ENCODE measurements at places on chromosomes 3 and 15. TPM values are rescaled to one million over a fixed set of nuclear protein-coding genes. Genes with fewer than 3 reads are reported as not detected.

GRCh38 chr15:64092075-64092820 lies 1.4 kb downstream of the CIAO2A start:
- no peak for DNase-seq

DNA sequence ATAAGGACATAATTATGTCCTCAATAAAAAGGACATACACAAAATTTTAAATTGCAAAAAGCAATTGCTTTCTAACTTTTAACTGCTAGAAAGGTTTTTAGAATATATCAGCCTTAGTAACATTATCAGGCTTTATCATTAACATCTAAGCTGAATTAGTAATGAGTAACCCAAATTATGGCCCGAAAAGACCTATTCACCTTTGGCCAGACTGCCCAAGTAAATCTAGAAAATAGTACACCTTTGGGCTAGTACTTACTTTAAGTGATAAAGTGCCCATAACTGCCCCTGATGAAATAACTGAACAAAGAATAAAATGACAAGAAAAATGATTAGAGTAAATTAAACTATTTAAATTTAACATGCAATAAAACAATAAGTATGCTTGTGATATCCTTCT lies 117.2 kb downstream of the TBL1XR1 start:
- no peak for DNase-seq

DNA sequence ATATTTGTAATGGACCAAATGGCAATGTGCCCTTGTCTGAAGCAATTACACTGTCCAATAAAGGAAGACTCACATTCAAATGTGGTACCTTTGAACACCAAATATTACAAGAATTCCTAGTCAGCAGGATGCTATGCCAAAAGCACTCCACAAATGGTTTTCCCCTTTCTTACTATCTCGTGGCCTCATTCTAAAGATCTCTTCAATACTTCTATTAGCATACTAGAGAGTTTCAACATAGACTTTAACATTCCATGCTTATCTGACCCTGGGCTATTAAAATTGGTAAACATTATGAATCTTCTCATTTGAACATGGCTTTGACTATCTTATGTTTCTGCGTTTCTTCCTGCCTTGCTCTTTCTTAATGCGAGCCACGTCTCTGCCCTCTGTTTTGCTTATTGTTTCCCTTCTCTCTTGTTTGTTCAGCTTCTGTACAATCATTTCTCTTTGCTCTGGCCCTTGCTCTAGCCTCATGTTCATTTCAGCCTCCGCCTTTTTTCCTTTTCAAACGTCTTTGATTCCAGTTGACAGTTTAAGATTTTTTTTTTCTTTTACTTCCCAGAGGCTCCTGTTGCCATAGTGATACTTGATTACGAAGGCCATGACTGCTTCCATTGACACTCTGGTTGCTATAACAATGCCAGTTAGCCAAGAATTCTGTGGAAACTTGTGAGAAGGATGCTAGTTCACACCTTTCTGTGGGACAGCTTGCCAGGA lies 49.5 kb upstream of the SLC9A9 start:
- DNase-seq: no peak

GOLGA6D gene
- polyA plus RNA-seq: 0.26 TPM

DNA sequence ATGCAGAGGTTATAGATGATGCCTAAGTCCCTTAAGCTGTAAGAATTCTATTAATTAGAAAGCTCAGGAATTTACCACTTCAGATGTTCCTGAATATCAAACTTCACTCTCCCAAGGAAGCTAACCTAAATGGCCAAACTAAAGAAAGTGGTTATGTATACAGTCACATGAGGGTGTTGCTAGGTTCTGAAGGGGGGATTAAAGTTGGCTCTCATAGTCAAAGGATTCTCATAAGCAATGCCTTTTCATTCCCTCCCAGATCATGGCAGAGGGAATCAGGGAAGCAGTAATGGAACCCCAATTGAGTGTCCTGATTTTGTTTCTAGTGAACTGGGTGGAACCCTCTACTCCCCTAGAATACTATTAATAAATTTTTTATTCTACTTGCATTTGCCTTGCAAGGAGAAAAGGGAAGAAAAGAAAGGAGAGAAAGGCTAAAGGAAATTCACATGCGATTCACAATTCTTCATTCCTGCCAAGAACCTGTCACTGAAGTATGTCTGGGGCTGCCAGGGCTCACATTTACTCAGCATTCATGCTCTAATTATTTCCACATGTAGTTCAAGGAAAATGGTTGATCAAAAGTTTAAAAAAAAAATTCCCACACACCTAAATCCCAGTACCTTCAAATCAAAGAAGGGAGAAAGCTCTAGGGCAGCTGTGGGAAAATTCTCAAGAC lies 25.1 kb downstream of the FSTL1 start:
- peak; percentile 82 for DNase-seq

DNA sequence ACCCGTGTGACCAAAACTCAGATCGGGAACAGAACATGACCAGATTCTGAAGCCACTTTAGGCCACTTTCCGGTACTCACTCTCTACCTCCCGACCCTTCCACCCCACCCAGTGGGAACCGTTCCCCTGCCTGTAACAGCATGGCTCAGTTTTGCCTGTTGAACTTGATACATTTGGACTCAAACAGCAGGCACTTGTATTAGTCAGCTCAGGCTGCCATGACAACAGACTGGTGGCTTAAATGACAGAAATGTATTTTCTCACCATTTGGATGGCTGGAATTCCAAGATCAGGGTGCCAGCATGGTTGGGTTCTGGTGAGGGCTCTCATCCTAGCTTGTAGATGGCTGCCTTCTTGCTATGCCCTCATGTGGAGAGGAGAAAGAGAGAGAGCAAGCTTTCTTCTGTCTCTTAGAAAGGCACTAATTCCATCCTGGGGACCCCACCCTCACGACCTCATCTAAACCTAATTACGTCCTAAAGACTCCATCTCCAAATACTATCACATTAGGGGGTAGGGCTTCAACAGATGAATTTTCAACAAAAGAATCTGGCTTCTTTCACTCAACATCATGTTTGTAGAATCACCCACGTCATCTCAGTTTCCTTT lies 9.3 kb upstream of the SSUH2 start:
- no peak for DNase-seq

GRCh38 chr15:88301311-88301710 lies 44.8 kb upstream of the NTRK3 start:
- DNase-seq: no peak

DNA sequence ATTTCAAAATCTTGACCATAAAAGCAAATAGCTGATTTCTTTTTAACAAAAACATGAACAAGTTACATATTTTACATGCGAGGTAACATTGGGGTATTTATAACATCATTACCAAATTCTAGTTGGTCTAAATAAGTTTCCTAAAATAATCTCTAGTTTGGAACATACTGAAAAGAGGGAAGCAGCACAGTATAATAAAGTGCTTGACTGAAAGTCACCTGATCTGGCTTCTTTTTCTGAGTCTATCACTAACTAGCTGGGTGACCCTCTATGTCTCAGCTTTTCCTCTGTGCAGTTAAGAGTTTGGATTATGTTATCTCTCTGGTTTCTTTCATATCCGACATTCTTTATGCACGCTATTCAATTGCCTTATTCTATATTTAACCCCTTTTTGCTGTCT lies 19.8 kb upstream of the CNTN4 start:
- DNase-seq: no peak

DNA sequence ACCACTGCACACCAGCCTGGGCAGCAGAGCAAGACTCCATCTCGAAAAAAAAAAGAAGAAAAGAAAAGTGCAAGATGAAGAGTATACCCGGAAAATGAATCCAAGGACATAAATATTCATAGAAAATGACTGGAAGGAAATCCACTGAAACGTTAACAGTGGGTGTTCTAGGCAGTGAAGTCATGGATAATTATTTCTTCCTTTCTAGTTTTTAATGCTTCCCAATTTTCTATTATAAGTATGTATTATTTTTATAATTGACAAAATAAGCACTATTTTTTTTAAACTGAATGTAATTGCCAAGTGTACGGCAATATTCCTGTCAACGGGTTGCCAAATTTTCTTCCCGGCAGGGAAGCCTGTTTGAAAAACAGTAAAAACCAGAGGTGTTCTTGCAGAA lies 37.4 kb upstream of the MGLL start:
- no peak for DNase-seq

DNA sequence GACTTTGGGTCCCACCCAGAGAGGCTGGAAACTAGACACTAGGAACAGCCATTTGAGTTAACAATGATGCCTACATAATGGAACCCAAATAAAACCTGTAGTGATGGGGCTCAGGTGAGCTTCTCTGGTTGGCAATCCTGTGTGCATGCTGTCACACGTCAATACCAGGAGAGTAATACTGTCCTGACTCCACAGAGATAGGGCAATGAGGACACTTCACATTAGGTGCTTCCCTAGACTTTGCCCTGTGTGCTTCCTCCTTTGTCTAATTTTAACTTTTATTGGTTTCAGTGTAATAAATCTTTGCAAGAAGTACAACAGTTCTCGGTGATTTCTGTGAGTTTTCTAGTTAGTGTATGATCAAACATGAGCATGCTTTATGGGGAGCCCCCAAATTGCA lies 281.8 kb upstream of the ARRDC4 start:
- DNase-seq: no peak

CACNA1D gene
- polyA plus RNA-seq: 3.1 TPM

- DNase-seq: no peak
These were observed 22.9 kb downstream of the MITF start for GRCh38 chr3:69761896-69762767.

- no peak for DNase-seq
These were observed 118.2 kb upstream of the TLE3 start for GRCh38 chr15:70215951-70216350.

GRCh38 chr3:133896002-133896761 lies 500 bp upstream of the RAB6B start:
- no peak for DNase-seq

CRELD1 gene
- polyA plus RNA-seq: 28.7 TPM

DNA sequence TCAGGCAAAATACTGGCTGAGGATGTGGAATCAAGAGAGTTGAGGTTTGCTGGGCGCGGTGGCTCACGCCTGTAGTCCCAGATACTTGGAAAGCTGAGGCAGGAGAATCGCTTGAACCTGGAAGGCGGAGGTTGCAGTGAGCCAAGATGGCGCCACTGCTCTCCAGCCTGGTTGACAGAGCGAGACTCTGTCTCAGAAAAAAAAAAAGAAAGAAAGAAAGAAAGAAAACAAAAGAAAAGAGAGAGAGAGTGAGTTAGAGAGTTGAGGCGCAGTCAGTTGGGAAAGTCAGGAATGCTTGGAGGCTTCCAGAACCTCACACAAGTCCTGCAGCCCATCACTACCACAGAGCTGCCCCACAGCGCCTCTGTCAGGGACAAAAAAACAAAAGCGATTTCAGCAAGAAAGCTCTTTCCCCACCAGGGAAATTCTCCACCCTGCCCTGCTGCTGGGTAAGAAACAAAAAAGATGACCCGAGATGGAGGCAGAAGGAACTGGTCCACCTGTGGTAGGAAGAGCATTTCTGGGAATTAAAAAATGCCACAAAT lies 13.8 kb downstream of the HDC start:
- no peak for DNase-seq

- no peak for DNase-seq
These were observed 115.2 kb upstream of the SLC6A11 start for GRCh38 chr3:10700821-10701220.

DNA sequence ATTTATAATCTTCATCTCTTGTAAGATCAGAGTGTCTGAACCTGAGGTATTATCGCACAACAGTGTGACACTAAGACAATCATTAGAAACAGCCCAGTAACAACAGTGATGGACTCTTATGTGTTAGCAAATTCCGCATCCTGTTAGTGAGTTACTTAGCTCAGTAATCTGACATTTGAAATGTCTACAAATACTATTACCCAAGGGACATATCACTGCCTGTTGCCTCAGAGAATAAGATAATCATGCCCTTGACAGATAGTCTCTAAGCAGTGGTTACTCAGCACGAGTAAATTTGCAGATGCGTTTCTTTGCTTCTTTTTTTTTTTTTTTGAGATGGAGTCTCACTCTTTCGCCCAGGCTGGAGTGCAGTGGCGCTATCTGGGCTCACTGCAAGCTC lies 13.4 kb upstream of the RTP1 start:
- no peak for DNase-seq

CISH gene
- 10.6 TPM for polyA plus RNA-seq

- DNase-seq: peak; percentile 70
These were observed 45.7 kb downstream of the B3GNT5 start for GRCh38 chr3:183298701-183299153.

DNA sequence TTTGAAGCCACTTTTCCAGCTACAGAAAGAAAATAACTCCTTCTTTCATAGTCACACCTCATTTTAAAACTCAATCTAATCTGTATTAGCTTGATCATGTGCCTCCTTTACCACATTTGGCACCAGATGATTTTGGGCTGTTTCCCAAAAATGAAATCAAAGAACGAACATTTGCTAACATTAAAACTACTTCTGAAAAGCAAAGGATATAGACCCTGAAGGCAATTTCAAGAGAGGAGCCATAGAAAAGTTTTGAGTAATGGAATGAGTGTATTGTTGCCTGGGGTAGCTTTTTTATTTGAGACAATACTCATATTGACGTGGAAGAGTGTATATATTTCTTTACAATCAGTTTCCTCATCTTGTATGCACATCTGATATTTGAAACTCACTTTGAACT lies 152.8 kb upstream of the TBL1XR1 start:
- no peak for DNase-seq

DNA sequence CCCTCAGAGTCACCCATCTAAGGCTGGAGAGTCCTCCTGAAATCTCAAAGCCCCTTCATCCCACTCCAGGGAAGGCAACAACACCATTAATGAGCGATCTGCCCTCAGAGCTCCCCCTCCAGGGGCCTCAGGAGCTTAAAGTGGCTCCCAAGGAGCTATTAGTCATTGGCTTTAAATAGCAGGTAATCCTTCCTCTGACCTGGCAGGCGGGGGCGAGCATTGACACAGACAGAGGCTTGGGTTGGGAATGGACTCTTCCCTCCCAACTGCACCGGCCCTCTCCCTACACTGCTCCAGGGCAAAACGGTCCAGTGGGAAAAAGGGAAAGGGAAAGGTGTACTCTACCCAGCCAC lies 1.4 kb downstream of the MFGE8 start:
- DNase-seq: peak; percentile 42

DNA sequence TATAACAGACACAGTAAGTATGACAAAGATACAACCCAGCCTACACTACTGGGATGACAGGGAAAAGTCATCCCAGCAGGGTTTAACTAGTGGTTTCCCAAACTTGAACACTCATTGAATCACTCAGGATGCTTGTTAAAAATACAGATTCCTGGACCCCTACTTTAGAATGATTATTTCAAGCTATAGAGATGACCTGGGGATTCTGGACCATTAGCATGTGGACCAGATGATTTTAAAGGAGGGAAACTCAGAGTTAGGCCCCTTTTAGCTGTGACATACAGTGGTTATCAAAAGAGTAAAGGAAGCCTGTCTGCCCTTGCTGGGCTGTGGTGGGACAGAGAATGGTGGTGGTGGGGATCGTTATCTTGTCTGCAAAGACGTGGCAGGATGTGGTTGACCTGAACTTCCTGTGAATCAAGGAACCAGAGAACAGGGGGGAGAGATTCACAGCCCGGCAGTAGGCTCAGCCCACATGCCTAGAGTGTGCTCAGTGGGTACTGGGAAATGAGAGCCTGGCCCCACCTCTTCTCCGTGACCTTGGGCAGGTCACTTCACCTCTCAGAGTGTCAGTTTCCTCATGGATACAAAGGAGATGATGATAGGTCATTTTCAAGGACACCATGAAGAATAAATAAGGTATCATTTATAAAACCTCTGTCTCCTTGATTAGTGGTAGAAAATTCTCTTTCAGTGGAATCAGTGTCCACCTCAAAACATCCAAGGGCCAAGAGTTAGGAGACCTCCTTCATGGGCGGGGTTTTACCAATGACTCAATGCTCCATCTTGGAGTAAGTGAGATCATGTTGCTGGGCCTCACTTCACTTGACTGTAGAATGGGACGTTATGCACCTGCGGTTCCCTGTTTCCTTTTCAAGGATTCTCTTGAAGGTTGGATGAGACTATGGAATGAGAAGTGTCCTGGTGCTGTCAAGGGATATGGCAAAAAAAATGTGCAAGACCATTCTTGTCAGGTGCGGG lies 306.5 kb downstream of the RPLP1 start:
- DNase-seq: no peak
